ENCODE measurements at places on chromosomes 4 and X.

- peak; percentile 68 for DNase-seq
These were observed 110.6 kb downstream of the PHKA2 start for GRCh38 chrX:18873189-18873791.

DNA sequence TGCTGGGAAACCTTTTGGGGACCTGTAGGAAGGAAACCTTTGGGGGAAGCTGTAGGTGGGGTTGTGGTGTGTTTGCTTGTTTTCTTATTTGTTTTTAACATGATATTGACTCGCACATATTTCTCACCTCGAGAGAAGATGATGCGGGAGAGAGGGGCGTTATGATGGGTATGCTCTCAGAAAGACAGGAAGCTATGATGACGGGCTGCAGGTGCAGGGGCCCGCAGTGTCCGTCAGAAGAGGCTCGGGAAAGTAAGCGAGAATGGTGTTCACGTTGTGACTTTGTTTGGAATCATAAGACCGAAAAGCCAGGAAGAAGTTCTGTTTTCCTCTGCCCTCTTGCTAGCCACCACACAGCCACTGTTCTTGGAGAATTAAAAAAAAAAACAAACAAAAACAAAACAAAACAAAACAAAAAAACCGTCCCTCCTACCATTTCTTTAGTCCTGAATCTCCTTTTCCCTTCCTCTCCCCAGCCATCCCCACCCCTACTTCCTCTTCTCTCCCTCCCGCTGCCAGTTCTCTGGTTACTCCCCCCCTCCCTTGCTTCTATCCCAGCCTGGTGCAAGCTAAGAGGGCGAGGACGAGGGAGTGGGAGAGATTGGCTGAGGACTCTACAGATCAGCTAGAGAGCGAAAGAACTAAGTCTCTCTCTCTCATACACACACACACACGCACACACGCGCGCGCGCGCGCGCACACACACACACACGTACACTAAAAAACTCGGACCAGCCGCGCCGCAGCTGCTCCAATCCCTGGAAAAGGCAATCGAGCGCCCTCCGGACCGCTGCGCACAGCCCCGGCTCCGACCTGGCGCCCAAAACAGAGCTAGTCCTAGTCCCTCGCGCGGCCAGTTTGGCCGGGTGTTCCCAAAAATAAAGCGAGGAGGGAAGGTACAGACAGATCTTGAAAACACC lies at the start of gene BMP3:
Gene BMP3, plus strand, starts transcription at position 648 of the 920 bp plus-strand sequence. CDS start 577 bp downstream, outside the sequence.
- DNase-seq: peak; percentile 73

GRCh38 chr4:8269535-8270417 lies at the start of gene HTRA3:
HTRA3 (plus strand) TSS chr4:8269754; CDS start chr4:8269969, 215 bp downstream.
- no peak for DNase-seq

GRCh38 chrX:87518504-87518903 lies 902 bp downstream of the KLHL4 start:
- DNase-seq: no peak

- no peak for DNase-seq
These were observed 102.7 kb upstream of the TENM3 start for GRCh38 chr4:182140547-182140946.

- DNase-seq: no peak
These were observed 14.0 kb upstream of the ARHGAP10 start for GRCh38 chr4:147717878-147718277.
